ENCODE measurements at places on chromosomes 11 and 22.
A peak's percentile ranks its signal among the peaks of the same experiment; 100 is the strongest.

GRCh38 chr22:44442851-44443595, 55.0 kb downstream of the RTL6 start:
- DNase-seq = no peak

- no peak for DNase-seq
Measured at GRCh38 chr11:19134004-19134403, 17.0 kb downstream of the ZDHHC13 start.

DNA sequence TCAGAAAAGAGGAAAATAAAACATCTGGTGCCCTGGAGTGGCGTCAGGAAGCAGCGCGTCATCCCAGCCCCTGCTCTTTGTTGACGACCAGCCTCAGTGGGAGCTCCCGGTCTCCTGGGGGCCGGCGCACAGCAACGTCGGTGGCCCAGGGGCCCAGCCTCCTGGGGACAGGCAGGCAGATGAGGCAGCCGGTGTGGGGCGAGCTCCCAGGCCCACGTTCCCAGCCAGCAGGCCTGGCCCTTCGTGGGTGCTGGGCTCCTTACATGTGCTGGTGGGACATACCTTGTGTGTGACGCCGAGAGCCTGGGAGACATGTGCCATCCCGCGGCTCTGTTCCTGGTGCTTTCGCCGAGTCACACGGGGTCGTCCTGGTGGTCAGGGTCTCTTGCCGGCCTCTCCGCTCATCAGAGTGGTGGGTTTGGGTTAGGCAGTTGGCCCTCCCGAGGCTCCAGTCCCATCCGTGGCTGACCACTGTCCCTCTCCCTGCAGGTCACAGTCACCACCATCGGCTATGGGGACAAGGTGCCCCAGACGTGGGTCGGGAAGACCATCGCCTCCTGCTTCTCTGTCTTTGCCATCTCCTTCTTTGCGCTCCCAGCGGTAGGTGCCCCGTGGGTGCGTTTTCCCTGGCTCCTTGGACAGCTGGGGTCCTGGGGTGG, 116.7 kb downstream of the KCNQ1OT1 start:
- DNase-seq = no peak

DNA sequence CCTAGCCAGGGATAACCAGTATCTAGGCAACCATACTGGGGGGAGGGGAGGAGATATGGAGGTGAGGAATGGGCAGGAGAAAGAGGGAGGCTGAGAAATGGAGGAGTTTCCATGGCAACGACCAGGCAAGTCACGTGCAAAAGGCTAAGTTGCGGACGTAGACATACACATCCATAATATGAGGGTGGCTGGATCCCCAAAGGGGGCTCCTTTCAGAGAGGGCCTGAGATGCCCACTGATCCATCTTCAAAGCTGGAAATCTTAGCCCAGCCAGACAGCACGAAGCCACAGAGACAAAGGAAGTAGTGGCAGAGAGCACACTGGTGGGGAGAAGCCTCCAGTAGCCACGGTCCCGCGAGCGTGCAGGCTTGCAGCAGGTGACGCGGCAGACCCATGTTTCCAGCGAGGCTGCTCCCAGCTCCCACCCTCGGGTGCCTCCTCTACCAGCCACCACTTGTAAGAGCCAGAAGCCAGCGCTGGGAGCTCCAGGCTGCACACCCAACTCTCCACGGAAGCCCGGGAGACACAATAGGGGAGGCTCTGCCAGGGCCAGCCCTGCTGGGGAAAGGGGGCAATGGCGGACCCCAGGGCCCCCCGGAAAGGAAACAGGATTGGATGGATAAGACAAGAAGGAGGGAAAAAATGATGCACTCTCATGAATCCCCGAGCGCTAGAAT, 938 bp downstream of the FXYD6 start:
- DNase-seq = no peak

- no peak for DNase-seq
Measured at GRCh38 chr11:1938343-1939005, 8.7 kb upstream of the MRPL23 start.

DNA sequence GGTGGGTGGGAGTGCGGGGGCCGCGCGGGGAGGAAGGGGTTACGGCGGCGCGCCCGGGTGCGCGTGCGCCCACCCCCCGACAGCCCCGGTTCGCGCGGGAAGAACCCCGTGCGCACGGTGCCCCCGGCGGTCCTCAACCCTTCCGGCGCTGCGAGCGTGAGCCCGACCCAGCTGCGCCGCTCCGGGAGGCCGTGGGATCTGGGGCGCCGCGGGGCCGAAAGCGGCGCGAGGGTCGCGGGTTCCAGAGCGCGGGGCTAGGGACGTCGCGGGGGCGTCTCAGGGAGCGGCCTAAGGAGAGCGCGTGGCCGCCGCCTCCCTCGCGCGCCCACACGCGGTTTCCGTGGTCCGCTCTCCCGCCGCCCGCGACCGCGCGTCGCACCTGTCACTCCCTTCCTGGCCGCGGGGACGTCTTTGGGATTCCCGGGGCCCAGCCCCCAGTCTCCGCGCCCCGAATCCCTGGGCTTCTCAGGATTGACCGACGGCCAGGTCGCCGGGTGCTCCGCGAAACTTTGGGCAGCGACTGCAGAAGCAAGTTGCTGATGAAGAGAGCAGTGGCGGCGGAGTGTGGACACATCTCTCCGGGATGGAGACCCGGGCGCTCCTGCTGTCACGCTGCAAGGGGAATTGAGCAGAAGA, 582 bp downstream of the SREBF2 start:
- DNase-seq = no peak

GRCh38 chr11:85088286-85088685, 538.9 kb downstream of the DLG2 start:
- DNase-seq = no peak

GRCh38 chr11:45301537-45302246, 15.6 kb upstream of the SYT13 start:
- no peak for DNase-seq

DNA sequence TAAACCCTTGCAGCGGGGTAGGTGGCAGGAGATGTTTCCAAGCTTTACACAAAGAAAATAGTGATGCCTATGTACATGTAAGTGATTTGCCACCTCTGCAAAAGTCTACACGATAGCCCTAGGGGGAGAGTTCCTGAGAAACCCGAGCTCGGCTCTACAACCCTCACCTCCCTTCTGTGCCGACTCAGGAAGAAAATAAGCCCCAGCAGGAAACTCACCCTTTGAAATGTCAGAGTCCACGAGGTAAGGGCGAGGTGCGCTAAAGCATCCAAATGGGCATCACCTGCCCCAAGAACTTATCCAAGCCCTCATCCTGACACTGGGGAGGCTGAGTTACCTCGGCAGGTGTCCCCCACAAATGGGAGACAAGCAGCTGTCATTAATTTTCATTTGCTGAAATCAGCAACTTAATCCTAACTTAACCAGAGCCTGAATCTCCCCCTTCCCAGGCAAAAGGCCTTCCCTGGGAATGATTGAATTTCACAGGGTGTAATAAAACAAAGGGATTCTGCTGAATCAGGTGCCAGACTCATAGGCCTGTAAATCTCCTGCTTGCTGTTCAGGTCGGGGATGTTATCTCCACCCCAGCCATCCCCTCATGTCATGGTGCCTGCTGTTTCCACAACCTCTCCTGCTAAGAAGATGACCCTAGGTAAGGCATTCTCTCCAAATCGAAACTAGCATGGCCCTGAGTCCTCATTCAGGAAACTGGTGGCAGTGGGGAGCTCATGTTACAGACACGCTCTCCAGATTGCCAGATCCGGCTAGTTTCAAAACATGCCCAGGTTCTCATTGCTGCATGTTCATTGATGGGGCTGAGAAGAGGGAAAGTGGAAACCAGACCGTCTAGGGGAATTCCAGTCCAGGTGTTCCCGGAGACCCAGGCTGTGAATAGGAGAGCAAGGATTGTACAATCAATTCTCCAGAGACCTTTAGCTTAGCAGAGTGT, 105.3 kb upstream of the KIRREL3 start:
- no peak for DNase-seq

- DNase-seq = no peak
Measured at GRCh38 chr11:134582770-134583095, 170.7 kb upstream of the B3GAT1 start.

- DNase-seq = no peak
Measured at GRCh38 chr11:26287067-26287518, 44.8 kb upstream of the ANO3 start.

DNA sequence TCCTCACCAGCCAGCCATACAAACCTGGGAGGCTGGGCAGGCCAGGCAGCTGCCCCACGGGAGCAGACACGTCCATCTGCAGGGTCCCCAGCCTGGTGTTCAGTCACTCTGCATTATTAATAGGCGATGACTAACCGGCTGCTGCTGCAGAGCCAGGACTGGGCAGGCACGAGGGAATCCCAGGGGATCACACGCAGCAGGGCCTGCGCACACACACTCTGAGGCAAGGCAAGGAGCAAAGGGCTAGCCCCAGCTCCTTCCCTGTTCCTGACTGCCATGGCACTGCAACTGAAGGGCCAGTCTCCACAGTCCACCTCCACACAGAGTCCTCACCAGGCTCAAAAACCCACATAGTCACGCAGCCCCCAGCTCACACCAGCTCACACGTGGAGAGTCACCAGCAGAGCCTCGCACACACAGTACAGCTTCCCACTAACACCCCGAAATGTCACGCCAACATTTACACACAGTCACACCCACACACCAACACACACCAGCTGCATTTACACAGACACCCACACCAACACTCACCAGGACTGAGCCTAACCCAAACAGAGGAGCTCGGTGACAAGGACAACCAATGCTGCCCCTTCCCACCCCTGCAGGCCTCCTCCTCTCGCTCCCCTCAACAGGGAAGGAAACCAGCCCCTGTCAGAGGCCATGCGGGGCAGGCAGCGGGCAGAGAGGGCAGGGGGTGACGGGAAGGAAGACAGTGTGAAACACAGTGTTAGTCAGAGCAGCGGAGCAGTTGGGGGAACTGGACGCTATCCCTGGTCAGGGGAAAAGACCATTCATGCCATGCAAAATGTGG, 47.3 kb downstream of the NRXN2 start:
- peak; percentile 78 for DNase-seq

DNA sequence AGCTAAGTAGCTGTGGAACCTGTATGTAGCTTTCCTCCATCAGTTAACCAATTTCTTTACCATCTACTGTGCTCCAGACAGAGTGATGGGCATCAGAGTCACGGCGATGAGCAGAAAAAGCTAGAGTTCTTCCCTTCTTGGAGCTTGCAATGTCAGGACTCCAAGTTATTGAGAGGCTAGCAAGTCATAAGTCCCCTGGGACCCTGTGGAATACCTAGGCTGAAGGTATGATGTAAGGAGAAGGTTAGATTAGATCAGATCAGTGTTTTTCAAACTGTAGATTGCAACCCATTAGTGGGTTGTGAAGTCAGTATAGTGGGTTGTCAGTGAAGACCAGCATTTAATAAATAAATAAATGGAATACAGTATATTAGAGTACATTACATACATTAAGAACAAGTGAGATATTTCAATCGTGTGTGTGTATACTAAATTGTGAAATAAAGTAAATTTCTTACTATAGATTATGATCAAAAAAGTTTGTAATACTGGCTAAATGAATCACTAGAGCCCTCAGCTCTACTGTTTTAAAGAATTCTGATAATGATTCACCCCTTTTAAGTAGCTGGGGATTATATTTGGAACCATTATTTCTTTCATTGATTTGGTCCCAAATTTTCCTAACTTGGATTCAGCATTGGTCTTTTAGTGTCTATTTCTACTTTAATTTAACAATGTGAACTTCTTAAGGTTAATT, 52.3 kb downstream of the RASSF10 start:
- no peak for DNase-seq

DNA sequence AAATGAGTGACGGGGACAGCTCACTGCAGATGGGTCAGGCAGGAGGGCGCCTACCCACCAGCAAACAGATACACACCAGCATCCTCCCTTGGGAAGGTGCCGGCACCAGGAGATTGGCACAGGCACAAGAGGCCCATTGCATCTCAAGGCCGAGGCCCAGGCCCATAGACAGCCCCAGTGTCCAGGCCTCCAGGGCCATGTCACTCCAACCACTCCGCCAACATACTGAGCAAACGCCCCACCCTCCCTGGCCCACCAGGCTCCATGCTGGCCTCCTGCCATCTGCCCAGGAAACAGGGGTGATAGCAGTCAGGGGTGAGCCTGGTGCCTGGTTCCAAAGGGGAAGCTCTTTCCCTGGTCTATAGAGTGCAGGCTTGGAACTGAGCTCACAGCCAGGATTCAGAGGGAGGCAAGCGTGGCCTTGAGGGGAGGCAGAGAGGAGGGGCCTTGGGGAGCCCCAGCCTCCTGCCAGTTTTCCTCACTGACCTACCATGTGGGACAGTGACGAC, 34.7 kb downstream of the PISD start:
- no peak for DNase-seq

DNA sequence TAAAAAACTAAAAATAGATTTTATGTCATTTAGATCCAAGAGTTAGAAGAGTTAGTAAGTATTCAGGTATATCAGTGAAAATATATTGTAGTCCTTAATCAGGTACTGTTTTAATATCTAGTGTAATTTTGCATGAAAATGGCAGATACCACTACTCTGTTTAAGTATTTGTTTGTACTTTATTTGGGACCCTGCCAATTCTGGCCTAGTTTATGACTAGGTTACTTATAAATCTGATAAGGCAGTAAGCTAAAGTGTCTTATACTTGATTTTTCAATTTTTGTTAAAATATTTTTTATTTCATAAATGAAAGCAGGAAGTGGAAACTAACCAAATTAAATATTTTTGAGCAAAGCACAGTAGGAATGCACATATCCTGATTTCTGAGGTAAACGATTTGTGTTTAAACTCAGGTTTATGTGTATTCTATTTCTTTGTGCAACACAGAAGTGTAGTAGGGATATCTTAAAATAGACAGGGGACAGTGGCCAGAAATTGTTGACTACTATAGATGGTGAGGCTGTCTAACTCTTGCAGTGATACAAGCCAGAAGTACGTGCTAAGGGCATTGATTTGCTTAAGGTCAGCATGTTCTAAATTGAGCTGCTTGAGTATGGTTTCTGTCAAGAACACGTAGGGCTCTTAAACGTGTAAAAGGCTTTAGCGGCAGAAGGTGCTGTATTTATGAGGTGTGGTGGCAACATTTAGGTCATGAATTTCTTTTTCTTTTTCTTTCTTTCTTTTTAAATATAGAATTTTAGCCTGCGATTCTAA, 34.0 kb downstream of the HIPK3 start:
- no peak for DNase-seq

DNA sequence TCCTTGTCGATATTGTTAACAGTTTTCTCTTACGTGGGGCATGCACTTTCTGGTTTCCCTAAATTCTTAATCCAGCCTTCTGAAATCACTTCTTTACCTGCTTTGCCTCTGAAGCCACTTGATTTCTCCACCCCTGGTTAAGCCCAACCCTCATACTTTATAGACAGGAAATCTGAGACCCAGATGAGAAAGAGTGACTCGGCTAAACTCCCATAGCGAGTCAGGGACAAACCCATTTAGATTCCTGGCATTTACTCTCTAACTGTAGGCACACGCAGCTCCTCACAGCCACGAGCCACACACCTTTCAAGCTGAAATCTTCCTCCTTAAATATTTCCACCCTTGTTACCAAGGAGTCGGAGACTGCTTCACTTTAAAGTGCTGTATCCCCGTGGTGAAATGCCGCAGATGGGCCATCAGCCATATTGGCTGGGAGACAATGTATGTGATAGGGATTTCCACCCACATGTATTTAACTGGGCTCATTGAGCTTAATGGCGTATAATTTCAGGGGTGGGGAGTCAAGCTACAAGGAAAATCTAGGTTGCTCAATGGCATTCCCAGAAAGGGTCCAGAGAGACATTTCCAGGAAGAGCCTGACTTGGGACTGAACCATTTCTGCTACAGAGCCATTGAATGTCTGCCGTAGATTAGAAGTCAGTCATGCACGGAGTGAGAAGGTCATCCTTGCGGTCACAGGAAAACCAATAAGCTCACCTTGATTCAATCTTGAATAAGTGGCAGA, 49.9 kb upstream of the GRK3 start:
- no peak for DNase-seq
